Glutamatergic neuron (in vitro differentiated cells): ENCODE measurements at places on chromosomes 4 and X. TPM values are rescaled to one million over a fixed set of nuclear protein-coding genes. Genes with fewer than 3 reads are reported as not detected.

DNA sequence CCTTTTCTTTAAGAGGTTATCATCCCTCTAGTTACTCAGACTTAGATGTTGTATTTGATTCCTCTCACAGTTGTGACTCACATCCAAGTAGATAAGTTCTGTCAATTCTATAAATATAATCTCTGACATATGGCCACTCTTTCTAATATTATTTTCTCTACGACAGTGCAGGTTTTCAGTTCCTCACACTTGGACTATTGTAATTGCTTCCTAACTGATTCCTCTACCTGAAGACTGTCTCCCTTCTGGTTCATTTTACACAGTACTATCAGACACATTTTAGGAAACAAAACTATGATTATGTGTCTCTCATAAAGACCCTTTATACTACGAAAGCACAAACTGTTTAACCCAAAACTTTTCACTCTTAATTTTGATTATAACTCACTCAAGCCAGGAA is 31.3 kb upstream of the GNRHR start:
- no peak for DNase-seq

GRCh38 chr4:89024051-89024675 is 32.8 kb downstream of the FAM13A start:
- no peak for DNase-seq

The ATOH1 gene
- not detected for total RNA-seq

The GLRA3 gene
- total RNA-seq = not detected

The ATP7A gene
- 11.5 TPM for total RNA-seq

The APELA gene
- total RNA-seq = 0.88 TPM

DNA sequence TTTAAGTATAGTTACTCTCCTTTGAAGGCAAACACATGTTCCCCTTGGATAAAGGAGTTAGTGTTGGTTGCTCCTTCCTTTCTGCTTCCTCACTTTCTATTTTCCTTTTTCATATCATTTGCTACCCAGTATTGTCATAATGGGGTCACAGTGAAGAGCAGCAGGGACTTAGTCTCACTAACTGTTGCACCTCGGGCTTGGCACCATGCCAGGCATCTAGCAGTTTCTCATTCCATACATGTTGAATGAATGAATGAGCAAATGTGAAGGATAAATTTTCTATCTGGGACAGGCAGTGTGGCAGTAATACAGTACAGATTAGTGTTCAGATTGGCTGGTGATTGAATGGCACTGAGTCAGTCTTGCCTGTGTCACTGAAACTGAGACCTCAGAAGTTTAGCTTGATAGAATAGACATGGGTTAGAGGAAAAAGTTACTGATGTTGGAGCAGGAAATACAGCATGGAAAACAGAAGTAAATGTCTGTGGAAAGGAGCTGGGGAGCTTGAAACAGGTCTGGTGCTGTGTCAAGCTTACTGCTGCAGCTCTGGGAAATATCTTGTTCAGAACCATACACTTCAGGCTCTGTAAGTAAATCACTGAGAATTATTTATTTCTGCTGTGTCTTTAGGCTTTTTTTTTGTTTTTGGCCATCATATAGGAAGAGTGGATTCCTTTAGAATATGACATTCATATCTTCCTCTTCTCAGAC is 55.8 kb upstream of the PITX2 start:
- no peak for DNase-seq

- no peak for DNase-seq
Observed at GRCh38 chrX:14027511-14028019, 2.1 kb downstream of the GEMIN8 start.

DNA sequence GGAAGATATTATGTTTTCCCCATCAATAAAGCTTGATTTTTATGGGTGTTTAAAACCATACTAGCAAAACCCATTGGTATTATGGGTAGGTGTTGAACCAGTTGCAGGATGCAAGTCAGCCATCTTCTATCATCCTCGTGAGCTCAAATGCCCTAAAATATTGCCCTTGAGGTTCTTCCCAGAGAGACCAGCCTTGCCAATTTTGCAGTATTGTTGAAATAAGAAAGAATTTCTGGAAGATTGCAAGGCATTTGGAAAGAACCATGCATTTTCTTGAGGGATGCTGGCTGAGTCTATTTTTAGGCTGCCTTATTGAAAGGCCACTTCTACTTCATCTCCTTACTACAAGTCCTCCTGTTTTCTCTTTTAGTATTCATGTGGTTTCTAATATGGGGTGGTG is 60.9 kb upstream of the SOD3 start:
- DNase-seq = no peak

The MAGEB3 gene
- total RNA-seq = not detected

DNA sequence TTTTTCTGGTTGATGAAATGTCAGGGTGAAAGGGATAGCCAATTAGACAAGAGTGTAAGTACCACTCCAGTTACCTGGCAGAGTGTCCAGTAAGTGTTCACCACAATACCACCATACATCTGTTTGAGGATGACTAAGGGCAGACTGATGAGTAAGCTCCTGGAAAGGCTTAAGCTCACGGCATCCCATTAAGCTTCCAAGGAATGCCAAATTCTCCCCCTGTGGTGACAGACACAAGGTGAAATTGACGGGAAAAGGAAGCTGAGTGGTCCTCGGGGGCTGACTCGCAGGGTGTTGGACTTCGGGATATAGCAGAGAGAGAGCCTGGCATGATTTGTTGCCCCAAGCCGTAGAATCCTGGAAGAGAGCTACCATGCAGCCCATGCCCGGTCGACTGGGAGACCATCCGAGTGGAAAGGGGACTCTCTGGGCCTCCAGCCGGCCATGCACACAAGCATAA is 7.6 kb upstream of the BST1 start:
- DNase-seq = no peak

The FSTL5 gene
- total RNA-seq = 9.2 TPM

The USP38 gene
- 15.9 TPM for total RNA-seq

GRCh38 chr4:156889616-156890594 is 81.7 kb downstream of the PDGFC start:
- no peak for DNase-seq

- no peak for DNase-seq
Observed at GRCh38 chr4:52711272-52711671, 40.0 kb downstream of the ERVMER34-1 start.
